GM04503 (cell line): ENCODE measurements at places on chromosomes 7 and 10.

- no peak for DNase-seq
Observed at GRCh38 chr7:84384417-84384816, 189.8 kb upstream of the SEMA3A start.

DNA sequence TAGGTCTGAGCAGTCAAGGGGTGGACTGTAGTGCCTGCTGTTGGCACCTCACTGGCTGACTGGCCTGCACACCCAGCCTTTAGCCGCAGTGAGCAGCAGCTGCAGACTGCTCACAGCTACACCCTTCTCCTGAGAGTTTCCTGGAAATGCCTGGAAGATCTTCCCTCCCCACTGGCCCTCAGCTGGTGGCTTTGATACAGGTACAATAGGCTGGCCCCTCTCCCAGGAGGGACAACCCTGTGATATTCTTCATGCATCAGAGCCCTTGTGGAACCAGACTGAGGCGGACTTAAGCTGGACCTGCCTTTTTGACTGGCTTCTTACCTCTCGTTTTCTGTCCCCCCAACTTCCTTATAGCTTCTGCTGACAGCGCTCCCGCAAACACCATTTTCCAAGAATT is 6.4 kb downstream of the GCK start:
- no peak for DNase-seq

- DNase-seq: no peak
Observed at GRCh38 chr7:2603044-2603965, 28.5 kb upstream of the TTYH3 start.

DNA sequence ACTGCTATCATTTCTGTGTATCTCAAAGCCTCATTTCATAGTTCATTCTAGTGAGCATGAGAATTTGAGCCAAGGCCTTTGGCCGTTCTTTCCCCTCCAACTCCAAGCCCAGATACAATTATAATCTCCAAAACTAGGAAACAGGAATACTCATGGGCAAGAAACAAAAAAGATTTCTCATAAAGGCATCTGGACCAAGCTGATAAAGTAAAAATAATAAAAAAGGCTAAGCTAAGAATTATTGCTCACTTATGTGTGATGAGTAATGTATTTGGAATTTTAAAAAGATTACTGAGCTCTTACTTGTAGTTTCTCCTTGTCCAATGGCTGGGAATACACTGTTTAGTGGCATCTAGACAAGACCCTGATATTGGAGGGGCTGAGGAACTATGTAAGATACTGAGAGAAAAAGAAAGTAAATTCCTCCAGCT is 196.4 kb upstream of the POM121L12 start:
- DNase-seq: no peak

DNA sequence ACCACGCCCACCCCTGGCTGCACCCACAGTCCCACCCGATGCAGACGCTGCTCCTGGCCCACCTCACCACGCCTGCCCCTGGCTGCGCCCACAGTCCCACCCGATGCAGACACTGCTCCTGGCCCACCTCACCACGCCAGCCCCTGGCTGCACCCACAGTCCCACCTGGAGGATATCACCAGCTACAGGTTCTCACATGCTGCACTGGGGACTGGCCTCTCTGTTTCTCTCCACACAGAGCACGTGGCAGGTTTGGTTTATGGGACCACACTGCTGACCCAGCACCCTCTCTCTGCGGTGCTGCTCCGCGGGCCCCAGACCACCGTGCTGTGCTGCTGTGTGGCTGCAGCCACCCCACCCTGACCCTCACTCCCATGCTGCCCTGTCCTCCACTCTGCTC is 120.9 kb downstream of the VIPR2 start:
- no peak for DNase-seq

DNA sequence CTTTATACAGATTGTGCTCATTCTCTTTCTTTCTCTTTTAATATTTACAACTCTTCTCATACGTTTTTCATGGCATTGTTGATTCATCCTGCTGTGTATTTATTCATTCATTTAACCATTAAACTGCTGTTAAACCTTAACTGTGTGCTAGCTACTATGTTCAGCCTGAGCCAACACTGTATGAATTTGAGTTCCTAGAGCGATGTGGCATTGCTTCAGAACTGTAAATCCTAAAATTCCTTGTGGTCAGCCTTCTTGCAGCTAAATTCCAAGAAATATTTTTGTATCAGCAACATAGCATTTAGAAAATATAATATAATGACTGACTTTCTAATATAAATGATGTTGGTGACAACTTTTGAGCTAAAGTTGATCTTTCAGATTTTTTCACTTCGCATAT is 184.7 kb upstream of the FZD1 start:
- DNase-seq: no peak

DNA sequence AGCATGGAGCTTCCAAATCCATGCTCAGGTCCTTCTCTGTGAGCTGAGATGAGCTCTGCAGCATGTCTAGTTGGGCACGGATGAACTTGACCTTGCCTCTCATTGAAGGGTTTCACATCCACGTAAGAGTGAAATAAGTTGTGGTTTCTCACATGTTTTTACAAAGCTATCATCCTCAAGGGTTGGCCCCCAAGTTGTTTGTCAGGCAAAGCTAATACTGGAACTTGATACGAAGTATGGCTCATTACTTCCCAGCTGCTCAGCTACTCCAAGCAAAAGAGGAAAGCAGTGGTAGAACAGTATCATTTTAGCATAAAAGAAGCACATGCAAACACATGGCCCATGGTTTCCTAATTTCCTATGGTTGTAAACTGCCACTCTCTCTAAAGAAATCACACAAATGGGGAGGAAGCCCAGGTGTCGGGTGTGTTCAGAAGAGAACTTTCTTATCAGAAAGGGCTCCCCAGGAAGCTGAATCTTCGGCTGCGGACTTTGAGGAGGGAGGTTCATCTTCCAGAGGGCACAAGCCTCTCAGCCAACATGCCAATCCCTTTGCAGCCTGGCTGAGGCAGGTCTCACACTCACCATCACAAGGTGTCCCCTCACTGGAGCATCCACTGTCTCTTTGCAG is 45.3 kb downstream of the PDLIM1 start:
- DNase-seq: no peak

DNA sequence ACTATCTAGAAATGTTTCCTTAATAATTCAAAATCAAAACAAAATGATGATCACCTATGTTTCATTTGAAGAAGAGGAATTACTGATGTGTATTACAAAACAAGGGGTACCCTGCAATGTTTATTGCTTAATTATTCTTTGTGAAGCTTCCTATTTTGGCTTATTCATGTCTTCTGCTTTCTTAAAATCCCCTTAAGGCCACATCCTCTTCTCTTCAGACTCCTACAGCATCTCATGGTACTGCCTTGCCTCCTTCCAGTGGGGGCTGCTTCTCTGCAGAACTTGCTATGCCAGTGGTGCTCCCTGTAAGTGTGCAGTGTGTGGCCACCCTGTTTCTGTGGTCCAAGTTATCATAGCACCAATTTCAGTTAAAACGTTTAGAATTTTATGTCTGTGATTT is 35.0 kb downstream of the CCDC146 start:
- DNase-seq: no peak

GRCh38 chr7:148914208-148914777 is 30.2 kb upstream of the EZH2 start:
- DNase-seq: no peak

DNA sequence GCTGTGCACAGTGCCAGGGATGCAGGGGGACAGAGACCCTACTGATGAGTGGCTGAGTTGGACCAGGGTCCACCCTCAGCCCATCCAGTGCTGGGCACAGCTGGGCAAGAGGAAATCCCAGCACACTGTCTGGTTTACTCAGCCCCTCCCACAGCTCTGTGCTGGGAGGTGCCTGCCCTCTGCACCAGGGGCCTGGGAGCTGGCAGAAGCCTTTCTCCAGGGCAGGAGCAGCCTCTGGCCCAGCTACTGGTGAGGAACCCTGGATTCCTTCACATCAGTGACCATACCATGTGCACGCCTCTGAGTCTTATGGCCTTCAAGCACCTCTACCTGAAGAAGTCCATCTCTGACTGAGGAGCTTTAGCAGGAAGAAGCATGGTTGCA is 25.9 kb upstream of the C10orf71 start:
- no peak for DNase-seq

DNA sequence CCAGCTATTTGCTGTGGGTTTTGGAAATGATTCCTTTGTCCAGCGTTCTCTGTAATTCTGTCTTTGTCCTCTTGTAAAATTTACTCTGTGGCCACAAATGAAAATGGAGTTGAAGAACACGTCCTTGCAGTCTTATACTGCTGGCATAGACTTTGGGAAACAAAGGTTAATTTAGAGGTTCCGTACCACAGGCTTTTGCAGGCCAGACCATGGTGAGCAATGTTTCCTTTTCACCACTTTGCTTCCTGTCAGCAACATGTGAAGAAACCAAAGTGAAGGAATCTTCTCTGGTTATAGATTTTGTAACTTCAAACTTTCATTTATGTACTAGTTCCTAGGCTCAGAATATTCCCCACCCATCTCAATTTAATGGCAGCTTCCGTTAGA is 488.5 kb downstream of the MDFIC start:
- no peak for DNase-seq

DNA sequence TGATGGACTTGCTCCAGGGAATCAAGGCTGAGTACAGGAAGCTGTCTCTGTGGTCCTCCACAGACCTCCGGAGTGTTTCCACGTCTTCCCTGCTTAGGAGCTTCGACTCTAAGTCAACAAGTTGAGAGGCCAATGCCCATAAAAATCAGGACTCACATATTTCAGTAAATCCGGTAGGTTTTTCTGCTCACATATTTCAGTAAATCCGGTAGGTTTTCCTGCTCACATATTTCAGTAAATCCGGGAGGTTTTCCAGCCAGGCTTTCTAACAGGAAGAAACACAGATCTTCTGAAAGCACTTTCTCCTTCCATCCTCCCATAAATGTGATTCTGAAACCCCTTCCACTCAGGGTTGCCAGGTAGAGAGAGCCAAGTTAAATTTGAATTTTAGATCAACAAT is 340.1 kb upstream of the SHH start:
- no peak for DNase-seq

DNA sequence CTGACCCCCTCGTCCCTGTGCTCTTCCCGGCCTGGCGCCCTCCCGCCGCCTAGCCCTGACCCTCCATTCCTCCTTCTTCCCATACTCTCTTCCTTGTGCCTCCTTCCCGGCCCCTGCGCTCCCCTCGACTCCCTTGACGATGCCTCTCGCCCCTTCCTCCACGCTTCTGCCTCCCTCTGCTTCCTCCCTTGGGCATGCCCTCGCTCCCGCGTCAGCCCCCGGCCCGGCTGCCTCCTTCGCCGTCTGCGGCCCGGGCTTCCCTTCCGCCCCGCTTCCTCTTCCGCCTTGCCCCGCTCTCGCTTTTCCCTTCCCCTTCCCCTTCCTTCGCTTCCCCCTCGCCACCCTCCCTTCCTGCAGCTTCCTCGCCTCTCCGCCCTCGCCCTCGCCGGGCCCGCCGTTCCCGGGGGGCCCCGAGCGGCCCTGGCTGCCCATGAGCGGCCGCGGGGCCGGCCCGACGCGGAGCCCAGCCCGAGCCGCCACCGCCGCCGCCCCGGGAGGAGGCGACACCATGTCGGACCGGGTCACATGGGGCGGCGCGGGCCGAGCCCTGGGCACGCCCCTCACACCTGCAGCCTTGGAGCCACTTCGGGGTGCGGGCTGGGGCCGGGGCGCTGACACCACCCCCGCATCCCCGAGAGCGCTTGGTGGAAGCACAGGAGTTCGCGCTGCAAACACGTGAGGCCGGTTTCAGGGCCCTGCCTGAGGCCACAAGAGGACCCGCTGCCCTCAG is at the start of gene FBXW4:
Gene FBXW4, minus strand, starts transcription at position 497 of the 730 bp plus-strand sequence. Its CDS starts 65 bp downstream, at position 432.
- no peak for DNase-seq

- no peak for DNase-seq
Observed at GRCh38 chr7:134469622-134470021, 10.7 kb upstream of the AKR1B1 start.

- DNase-seq: no peak
Observed at GRCh38 chr10:124150189-124150806, 56.9 kb upstream of the CHST15 start.

DNA sequence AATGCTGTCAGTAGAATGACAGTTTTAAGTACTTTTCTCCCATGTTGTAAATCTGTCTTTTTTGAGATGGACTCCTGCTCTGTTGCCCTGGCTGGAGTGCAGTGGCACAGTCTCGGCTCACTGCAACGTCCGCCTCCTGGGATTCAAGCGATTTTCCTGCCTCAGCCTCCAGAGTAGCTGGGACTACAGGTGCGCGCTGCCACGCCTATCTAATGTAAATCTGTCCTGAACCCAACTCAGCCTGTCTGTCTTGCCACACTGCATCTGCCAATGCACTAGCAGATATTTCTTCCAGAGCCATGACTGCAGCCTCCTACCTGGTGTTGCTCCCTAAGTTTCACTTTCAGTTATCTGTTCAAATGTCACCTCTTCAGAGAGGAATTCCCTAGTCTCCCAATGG is 264.1 kb downstream of the PHF14 start:
- DNase-seq: no peak

GRCh38 chr7:128019288-128019687 is 11.9 kb downstream of the LRRC4 start:
- DNase-seq: no peak

DNA sequence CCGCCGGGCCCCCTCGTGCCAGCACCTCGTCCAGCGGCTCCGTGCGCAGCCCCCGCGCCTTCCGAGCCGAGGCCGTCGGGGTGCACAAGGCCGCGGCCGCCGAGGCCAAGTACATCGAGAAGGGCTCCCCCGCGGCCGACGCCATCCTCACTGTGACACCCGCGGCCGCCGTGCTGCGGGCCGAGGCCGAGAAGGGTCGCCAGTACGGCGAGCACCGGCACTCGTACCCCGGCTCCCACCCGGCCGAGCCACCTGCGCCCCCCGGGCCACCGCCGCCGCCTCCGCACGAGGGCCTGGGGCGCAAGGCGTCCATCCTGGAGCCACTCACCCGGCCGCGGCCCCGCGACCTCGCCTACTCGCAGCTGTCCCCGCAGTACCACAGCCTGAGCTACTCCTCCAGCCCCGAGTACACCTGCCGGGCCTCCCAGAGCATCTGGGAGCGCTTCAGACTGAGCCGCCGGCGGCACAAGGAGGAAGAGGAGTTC is 76.5 kb downstream of the ELFN1 start:
- DNase-seq: no peak

DNA sequence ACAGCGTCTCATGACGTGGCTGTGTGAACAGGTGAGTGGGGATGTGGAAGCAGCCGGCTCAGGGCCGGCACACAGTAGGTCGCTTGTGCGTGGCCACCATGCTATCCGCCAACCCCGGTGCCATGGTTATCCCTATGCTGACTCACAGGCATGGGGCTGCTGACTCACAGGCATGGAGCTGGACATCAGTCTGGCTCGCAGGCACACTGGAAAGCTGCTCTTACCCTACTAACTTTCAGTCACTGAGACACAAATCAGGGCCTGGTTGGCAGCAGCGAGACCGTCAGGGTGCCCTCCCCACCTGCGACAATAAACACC is 341.9 kb downstream of the PTPRN2 start:
- DNase-seq: no peak

DNA sequence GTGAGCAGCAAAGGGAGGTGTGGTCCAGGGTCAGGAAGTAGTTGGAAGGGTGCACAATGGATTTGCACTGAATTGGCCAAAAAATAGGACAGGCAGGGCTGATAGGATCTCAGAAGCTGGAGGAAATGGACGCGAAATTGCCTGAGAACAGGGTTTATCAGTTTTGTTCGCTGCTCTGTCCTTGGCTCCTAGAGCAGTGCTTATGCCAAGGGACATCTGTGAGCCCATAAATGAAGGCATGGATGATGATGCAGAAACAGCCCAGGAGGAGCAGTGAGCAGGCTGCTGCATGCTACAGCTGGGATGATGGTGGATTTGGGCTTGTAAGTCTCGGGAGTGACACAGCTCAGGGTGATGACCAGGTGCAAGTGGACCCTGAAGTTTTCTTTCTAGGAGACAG is 204.7 kb downstream of the PRPF18 start:
- no peak for DNase-seq
